ENCODE measurements at places on chromosomes 2 and 18.
A peak's percentile ranks its signal among the peaks of the same experiment; 100 is the strongest.

- no peak for DNase-seq
Observed at GRCh38 chr2:20165677-20166509, 59.0 kb downstream of the SDC1 start.

- no peak for DNase-seq
Observed at GRCh38 chr2:142061733-142062132, 69.1 kb downstream of the LRP1B start.

DNA sequence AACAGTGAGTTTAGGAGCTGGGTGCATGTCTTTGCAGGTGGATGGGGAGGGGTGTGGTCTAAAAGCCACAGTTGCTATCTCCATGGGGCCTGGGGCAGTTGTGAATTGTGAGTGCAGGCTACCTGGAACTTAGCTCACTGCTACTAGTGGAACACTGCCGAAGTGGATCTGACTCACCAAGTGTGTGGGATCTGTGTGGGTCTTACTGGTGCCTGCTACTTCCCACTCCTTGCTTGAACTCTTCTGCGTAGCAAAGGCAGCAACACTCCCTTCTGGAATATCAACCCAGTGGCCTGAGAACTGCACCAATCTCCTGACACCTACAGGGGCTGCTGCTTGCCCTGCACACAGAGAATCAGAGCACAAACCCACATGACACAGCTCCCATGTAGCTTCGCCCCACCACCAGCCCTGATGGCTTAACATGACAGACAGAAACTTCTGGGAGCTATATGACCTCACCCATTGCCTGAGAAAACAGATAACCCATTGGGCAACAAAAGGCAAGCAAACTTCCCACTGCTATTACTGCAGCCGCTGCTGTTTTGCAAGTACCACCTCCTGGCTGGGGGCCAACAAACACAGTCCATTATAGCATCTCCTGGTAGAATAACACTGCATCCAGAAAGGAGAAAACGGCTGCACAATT lies 455.1 kb upstream of the DDX18 start:
- DNase-seq = no peak

- DNase-seq = peak; percentile 21
Observed at GRCh38 chr2:64819774-64820688, 166.3 kb upstream of the SERTAD2 start.

GRCh38 chr2:161406316-161406715 lies 9.8 kb upstream of the TBR1 start:
- no peak for DNase-seq

GRCh38 chr2:236250286-236250685 lies 13.9 kb downstream of the ASB18 start:
- DNase-seq = no peak

DNA sequence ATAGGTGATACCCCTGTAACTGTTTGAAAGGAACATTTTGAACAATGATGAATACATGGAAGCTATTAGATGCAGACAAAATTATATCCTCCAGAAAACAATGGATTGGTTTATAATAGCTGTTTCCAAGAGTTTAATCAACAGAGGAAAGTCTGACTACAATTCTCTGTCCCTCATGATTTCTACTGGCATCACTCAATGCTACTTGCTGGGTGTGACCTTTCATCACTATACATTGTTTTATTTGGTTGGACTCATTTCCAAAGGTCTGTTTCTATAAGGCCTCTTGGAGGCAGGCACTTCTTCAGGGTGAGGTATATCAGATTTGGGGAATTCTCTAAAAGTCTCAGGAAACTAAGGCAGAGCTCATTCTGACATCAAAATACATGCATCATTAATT lies 636.1 kb upstream of the SLC8A1 start:
- DNase-seq = no peak

GRCh38 chr2:205054789-205055188 lies 509.5 kb downstream of the PARD3B start:
- no peak for DNase-seq

DNA sequence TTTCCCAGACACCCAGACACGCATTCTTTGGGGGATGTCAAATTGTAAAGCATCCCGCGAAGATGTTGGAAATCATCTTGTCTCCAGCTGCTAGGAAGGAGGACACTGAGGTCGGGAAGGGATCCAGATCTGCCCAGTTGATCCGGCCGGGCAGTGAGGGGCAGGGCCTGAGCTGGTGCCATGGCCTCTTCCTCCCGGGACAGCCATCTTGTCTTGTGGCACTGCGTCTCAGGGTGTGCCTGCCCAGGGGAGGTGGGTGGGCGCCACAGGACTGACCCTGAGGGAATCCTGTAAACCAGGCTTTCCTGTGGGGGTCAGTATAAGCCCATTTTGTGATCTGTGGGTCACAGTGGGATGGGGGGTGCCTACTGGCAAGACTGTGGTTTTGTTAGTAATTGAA lies 10.1 kb downstream of the TRAF3IP1 start:
- DNase-seq = no peak

DNA sequence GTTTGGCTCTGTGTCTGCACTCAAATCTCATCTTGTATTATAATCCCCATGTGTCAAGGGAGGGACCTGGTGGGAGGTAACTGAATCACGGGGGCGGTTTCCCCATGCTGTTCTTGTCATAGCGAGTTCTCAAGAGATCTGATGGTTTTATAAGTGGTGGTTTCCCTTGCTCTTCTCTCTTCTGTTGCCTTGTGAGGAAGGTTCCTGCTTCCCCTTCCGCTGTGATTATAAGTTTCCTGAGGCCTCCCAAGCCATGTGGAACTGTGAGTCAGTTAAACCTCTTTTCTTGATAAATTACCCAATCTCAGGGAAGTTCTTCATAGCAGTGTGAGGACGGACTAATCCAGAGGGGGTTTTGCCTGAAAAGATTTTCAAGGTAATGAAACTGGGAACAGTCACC lies 245.4 kb downstream of the GALR1 start:
- no peak for DNase-seq

- DNase-seq = no peak
Observed at GRCh38 chr2:219073413-219074129, 12.8 kb upstream of the IHH start.

DNA sequence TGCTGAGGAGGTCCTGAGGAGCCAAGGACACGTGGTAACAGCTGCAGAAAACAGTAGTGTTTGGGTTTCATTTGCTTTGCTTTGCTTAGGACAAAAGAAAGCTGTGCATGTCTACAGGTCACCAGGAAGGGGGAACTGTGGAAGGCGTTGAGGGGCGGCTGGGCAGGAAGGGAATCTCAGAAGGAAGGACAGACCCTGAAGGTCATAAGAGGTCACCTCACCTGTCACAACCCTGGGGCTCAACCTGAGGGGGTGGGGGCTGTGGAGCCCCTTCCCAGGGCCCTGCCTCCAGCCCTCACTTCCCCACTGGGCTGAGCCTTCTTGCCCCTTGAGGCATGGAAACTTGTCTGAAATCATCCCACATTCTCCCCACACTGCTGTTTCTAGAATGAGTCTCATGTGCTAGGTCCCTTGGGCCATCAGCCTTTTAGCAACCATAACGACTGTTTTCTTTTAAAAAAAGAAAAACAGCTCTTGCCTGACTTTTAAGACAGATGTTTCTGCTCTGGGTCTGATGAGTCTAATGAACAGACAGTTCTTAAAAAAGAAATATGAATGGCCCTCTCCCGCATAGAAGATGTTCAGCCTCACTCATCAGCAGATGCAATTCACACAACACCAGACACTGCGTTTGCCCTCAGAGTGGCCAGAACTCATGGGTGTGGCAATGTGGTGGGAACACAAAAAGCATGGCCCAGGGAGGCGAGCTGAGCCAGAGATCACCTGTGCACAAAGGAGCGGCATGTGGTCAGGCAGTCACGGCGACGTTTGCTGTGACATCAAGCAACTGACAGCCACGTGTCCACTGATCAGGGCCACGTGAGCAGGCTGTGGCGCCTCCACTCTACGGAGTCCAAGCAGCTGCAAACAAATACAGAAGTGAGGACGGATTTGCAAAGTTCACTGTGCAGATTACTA lies 84.0 kb downstream of the SEPTIN10 start:
- DNase-seq = no peak

DNA sequence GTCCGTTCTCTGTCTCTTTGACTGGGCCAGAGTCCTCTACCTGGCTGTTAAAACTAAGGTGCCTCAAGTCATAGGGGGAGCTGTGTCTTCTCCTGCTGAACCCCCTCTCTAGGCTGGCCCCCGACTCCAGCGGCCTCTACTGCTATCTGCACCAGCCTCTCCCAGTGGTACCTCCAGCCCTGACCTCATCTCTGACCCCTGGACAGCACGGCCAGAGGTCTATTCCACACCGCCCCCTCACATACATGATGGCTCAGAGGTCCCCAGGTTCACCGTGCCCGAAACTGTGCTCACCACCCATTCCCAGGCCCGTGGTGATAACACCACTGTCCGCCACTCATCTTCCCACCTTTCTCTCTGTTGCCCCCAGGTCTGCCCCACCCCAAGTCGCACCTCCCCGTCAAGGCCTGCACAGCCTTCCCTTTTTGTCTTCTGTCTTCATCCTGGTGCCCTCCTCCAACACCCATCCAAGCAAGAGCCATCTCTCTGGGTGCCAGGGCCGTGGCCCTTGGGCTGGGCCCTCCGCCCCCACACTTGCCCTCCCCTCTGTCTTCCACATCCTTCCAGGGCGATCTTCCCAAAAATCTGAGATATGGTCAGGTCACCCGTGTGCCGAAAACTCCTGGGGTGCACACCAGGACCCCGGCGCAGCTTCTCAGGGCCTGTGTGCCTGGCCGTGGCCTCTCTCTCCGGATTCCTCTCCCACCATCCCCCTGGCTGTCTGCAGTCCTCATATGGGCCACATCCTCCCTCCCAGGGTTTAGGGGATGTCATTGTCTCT lies 134.4 kb upstream of the ID2 start:
- DNase-seq = no peak

DNA sequence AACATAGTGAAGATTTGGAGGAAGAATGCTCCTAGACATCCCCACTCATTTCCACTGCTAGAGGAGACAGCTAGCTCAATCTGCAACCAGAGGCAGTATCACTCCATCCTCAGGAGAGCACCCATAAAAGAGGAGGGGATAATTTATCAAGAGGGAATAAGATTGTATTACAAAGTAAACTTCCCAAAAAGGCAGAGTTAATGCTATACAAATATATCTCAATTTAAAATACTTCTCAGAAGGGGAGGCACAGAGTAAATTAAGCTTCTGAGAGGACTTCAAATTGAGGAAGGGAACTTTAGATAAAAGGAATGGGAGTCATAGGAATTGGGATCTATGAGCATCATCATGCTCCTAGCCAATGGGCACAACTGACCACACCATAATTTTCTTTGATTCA lies 29.1 kb downstream of the EXOC6B start:
- DNase-seq = no peak

GRCh38 chr2:193539188-193539587 lies 1344.5 kb upstream of the TMEFF2 start:
- no peak for DNase-seq

- no peak for DNase-seq
Observed at GRCh38 chr2:120933693-120934573, 198.3 kb downstream of the GLI2 start.

GRCh38 chr2:50613161-50613560 lies 418.8 kb downstream of the NRXN1 start:
- DNase-seq = no peak

DNA sequence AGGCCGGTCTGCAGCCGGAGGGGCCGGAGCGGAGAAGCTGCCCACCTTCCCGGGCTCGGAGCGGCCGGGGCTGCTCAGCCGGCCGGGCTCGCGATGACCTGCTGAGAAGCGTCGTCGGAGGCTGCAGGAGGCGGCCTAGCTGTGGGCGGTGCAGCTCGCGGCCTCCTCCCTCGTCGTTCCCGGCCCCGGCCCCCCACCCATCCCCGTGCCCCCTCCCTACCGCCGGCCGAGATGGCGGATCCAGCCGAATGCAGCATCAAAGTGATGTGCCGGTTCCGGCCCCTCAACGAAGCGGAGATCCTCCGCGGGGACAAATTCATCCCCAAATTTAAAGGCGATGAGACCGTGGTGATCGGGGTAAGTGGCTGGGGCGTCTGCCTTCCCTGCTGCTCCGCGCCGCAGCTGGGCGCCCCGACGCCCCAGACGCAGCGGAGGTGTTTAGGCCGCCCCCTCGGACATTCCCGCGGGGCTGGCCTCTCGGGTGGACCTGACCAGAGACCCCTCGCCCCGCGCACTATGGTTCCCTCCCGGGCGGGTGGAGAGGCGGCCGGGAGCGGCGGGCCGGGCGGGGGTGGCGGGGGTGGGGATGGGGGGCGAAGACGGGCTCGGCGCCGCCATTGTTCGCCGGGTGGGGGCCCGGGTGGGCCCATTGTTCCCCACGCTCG lies 492 bp downstream of the KIF5C start:
- DNase-seq = no peak

DNA sequence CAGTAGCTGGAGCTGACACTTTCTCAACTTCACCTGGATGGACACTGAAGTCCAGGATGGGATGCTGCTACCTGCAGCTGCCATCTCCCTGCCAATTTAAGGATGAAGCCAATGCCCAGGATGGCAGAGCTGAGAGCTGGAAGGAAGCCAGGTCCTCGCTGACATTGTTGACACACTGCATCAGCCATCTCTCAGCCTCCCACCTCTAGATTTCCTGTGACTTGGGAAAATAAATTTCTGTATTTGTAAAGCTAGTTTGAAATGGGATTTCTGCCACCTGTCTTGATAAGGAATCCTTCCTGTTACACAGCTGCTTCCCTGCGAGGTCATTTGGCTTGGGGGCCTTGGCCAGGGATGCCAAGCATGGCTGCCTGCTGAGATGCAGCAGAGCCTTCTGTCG lies 43.5 kb downstream of the KCTD1 start:
- DNase-seq = no peak

GRCh38 chr2:209476367-209477208 lies 52.7 kb downstream of the MAP2 start:
- DNase-seq = no peak

GRCh38 chr2:16568998-16569784 lies 96.4 kb downstream of the CYRIA start:
- no peak for DNase-seq

DNA sequence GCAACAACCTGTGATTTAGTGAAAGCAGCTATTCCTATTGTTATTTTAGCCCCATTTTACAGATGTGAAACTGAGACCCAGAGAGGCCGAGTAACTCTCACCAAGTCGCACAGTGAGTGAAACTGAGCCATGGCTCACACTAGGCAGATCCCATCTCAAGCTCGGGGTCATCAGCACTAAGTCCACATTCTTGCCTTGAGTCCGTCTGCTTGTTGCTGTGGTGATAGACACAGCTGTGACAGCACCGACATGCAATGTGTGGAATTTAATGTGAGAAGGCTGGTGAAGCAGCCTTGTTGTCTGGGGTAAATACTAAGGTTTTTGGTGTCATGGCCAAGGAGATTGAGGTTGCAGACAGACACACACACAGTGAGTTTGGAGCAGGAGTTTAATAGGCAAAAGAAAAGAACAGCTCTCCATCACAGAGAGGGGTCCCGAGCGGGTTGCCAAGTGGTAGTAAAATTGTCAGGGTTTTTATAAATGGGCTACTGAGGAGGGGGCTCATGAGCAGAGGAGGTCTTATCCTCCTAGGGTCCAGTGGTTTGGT lies 40.2 kb upstream of the GMCL1 start:
- DNase-seq = no peak

DNA sequence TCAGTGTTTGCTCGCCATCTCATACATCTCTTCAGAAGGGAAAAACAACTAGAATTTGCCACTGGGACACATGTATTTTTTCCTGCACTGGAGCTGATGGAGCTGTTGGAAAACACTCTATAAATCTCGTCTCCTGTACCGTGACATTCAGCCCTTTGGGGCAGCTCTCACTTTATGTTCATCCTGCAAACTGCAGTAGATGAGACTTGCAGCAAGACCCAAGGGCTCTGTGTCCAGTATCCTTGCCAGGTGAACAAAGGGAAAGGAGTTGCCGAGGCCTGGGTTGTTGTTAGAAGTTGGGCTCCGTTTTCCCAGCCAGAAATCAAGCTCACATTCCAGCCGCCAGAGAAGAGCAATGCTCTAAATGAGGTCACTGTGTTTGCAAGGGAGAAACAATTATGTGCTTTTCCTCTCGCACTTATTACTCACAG lies 285.1 kb downstream of the SLC4A3 start:
- DNase-seq = no peak

- DNase-seq = no peak
Observed at GRCh38 chr2:11985817-11986566, 239.6 kb downstream of the LPIN1 start.

All from activated CD4-positive, CD25-positive, alpha-beta regulatory T cell (primary cell).